ENCODE measurements at places on chromosomes 6 and 20.

DNA sequence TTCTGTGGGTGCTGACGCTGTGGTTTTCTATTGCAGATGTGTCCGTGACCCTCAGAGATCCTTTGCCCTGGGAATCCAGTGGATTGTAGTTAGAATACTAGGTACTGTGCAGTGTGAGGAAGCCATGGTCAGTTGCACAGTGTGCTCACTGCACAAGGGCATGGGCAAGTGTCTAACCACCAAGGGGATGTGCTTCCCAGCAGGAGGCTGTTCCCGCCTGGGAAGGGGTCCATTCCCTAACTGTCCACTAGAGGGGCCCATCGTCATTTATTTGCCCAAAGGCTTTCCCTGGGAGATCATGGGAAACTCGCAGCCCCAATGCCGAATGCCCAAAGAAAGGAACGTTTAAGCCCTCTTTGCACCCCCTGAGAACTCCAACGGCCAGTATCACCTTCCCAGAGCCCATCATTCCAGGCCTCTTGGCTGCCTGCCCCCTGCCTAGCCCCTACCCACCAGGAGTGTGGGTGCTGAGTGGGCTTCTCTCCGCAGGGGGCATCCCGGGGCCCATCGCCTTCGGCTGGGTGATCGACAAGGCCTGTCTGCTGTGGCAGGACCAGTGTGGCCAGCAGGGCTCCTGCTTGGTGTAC, 26.2 kb downstream of the SLCO4A1 start:
- DNase-seq = peak; percentile 25

GRCh38 chr20:53581444-53582250, 12.0 kb downstream of the ZNF217 start:
- peak; percentile 68 for DNase-seq

DNA sequence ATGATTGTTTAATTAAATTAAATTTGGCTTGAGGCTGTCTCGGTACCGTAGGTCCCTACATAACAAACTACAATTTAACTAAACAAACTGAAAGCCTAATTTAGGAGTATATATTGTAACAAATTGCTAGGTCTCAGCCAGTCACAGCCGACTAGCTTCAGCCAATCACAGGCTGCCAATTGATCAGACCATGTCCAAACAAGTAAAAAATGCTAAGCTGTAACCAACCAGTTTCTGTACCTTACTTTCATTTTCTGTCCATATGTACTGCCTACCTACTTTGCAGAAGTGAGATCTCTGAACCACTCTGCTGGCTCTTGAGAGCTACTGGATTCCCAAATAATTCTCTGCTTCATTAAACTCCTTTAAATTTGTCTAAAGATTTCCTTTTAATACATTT, 648.0 kb upstream of the GJE1 start:
- DNase-seq = peak; percentile 45

- DNase-seq = no peak
Measured at GRCh38 chr6:44225579-44226325, 2.4 kb downstream of the SLC29A1 start.

- peak; percentile 79 for DNase-seq
Measured at GRCh38 chr20:52974179-52974594, 2.0 kb downstream of the TSHZ2 start.

- no peak for DNase-seq
Measured at GRCh38 chr6:136015531-136015930, 164.0 kb downstream of the PDE7B start.

DNA sequence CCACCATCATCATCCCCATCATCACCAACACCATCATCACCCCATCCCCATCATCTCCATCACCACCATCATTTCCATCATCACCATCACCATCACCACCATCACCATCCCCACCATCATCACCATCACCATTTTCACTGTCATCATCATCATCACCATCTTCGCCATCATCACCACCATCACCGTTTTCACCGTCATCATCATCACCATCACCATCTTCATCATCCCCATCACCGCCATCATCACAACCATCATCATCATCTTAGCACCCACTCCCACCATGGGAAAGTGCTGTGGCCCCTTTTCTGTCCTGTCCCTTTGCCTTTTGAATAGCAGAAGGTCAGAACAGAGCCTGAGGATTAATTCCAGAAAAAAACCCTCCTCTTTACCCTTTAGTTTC, 28.5 kb upstream of the GATA5 start:
- no peak for DNase-seq

GRCh38 chr6:1130709-1131108, 181.2 kb upstream of the FOXQ1 start:
- DNase-seq = no peak

- DNase-seq = peak; percentile 48
Measured at GRCh38 chr6:158564243-158565121, 4.6 kb downstream of the TMEM181 start.

DNA sequence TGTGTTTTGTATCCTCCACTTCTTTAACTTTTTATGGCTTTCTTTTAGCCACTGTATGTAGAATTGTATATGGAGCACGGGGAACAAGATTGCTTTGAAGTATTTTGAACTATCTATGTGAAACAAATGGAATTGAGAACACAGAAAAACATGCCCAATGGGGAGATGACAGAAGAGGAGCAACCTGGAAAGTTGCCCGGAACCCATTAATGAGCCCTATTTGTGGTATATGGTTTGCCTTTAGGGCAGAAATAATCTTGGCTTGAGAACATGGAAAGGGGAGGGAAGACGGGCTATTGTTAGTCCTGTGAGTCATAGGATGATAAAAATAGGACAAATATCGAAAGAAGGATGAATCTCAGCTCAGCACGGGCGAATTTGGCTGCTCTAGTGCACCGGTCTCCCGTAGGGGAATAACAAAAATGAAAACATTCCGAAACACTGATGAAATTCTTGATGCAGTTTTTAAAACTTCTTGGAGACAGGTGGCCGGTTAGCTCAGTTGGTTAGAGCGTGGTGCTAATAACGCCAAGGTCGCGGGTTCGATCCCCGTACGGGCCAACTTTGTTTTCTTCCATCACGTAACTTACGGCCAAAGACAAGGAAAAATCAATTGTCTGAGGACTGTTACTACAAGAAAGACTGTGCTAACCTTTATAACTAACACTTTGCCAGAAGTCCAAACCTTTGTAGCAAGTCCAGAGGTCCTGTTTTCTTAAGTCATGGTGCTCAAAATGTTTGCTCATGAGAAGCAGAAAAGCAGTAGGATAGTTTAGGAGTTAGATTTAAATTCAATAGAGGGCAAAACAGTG, 15.7 kb downstream of the HMGN4 start:
- peak; percentile 91 for DNase-seq

DNA sequence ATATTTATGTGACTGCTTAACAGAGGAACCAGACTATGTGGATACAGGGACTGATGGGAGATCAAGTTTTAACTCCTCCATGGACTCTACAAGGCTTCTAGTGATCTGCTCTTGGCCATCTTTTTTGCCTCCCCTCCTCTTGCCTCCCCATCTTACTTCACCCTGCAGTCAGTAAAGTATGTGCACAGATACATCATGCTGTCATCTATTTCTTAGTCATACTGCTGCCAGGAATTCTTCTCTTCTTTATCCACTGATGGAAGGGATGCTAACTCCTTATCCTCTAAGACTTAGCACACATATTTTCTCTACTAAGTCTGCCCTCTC, 27.6 kb upstream of the FAM83C start:
- no peak for DNase-seq

GRCh38 chr6:43671011-43671800, 16.4 kb downstream of the MRPS18A start:
- no peak for DNase-seq

DNA sequence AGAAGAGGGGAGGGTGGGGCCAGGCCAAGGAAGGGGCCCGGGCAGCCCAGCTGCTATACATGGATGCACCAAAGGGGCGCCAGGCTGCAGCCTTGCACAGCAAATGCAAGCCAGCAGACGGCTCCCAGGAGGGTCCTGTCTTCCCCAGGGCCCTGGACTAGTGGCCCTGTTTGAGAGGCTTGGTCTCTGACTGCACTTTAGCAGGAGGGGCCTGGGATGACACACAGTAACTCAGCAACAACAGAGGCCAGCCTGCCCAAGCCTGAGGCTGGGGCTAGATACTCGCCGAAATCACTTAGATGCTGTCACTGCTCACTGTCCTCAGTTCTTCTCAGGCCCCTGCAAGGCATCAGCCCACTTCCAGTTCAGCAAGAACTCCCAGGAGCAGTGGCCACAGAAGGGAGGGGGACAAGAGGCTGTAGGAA, 73.5 kb downstream of the TRAM2 start:
- no peak for DNase-seq

DNA sequence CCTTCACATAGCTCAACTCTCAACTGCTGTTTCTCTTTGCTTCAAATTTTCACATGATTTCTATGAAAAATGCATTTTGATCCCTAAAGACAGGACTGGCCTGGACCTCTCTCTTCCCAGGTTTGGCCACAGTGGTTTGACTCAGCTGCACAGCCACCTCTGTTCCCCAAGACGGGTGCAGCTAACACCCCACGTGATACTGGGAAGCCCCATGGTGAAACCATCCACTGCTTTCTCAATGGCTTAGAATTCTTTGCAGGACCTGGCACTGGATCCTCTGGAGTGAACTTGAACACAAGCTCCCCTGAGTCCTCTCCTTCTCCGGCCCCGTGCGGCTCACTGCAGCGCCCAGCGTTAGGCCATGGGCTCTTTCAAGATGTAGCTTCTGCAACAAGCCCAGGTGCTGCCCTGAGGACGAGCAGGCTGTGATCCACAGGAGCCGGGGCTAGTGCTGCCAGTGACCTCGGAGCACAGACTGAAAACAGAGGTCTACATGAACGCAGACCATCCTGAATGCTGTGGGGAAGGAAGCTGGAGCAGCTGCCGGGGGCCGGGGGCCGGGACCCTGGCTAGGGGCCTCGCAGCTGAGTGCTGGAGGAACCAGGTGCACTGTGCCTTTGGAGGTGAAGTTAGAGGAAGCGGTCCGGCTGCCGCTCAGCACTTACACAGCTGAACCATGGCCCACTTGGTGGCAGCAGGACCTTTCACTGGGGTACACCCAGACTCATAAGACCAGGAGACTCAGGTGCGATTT, 58.8 kb upstream of the MPC1 start:
- no peak for DNase-seq

GRCh38 chr20:51994751-51995417, 192.6 kb upstream of the SALL4 start:
- DNase-seq = no peak

DNA sequence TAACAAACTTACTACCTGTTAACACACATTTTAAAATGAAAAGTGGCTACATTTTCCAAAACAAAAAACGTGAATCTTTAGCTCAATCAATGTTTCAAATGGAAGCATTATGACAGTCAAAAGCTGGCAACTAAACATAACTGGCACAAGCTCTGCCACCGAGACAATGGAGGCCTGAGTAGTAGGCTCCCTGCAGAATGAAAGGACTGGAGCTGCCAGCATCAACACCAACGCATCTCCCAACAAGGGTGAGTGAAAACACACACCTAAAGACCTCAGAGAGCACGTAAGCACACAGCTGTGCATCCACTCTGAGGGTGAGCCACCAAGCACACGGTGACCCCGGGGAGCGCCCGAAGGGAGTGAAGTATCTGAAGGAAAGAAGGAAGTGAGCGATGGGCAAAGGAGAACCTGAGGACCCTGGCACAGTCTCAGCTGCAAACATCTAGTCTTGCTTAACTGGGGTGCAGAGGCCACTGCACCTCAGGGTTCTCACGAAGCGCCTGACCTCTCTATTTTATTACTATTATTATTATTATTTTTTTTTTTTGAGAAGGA, 1.6 kb upstream of the ADRM1 start:
- no peak for DNase-seq

GRCh38 chr20:22773344-22773743, 189.0 kb upstream of the FOXA2 start:
- no peak for DNase-seq

DNA sequence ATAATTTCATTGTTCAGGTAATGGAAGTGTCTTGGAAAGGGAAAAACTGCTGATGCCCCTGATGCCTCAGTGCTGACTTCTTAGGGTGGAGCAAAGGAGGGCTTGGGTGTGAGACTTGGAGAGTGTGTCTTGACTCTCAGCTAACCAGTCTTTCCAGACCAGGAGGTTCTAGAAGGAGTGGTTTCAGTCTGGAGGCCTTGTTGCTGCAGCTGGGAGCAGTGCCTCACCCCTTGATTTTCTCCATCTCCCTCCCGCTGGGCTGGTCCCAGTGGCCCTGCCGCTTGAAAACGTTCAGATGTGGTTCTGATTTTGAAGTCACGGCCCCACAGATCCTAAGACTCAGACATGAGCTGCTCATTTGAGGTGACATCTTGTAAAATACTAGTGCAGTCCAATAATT, 5.4 kb downstream of the DSP start:
- no peak for DNase-seq

- no peak for DNase-seq
Measured at GRCh38 chr6:140201787-140202458, 827.5 kb upstream of the CITED2 start.

DNA sequence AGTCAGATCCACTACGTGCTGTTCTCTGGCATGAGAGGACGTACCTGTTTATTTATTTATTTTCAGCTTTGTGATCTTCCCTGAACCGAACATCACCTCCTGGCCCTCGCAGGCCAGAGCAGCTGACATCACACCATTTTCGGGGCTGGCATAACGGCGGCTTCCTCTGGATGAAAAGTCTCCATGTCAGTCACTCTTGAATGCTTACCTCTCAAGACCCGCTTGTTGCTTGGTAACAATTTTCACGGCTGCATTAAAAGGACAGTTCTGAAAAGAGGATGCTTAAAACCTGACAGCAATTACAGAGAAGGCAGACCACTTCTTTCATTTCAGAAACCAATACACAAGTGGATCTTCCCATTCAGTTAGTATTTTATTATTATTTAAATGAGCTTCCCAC, 159.8 kb upstream of the CDH4 start:
- DNase-seq = no peak

- no peak for DNase-seq
Measured at GRCh38 chr6:165626711-165627110, 36.3 kb downstream of the PDE10A start.

DNA sequence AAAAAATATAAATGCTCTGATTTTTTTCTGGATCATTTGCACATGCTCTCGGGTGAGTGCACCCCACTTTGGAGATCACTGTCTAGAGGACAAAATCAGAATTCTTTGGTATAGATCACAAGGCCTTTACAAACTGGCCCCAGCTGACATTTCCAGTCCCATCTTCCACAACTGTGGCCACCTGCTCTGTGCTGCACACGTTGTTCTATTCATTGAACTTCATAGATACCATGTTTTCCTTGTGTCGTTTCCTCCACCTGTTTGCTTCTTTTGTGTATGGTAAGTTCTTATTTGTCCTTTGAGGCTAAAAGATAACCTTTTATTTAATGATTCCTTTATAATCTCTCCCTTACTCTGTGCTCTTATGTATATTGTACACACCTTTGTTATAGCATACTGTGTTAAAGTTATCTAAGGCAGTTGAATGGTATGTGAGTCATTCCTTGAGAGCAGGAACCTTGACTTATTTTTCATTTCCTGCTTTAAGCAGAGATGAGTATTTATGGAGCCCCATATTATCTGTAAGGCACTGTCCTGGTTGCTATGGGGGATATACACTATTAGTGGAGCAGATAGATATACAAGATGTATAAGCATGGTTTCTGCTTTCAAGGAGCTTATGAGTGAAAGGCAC, 12.0 kb upstream of the SLC17A5 start:
- DNase-seq = peak; percentile 68

- DNase-seq = no peak
Measured at GRCh38 chr6:75145976-75146375, 59.9 kb downstream of the COL12A1 start.

All from activated CD4-positive, alpha-beta T cell treated with anti-CD3 and anti-CD28 coated beads, Interleukin-2, amount 50 U/mL, for 16 hours (primary cell).